ENCODE measurements at places on chromosomes 3 and 15.
A peak's percentile ranks its signal among the peaks of the same experiment; 100 is the strongest.

GRCh38 chr3:36381311-36381956, 1.1 kb downstream of the STAC start:
- no peak for ATAC-seq

- peak; percentile 97 for ATAC-seq
Measured at GRCh38 chr3:165837058-165837525, at the start of gene BCHE. Gene BCHE, minus strand, starts transcription at chr3:165837423. Its CDS starts 6,390 bp downstream, at chr3:165831033.

GRCh38 chr3:183896610-183897009, 11.9 kb upstream of the PARL start:
- no peak for ATAC-seq

DNA sequence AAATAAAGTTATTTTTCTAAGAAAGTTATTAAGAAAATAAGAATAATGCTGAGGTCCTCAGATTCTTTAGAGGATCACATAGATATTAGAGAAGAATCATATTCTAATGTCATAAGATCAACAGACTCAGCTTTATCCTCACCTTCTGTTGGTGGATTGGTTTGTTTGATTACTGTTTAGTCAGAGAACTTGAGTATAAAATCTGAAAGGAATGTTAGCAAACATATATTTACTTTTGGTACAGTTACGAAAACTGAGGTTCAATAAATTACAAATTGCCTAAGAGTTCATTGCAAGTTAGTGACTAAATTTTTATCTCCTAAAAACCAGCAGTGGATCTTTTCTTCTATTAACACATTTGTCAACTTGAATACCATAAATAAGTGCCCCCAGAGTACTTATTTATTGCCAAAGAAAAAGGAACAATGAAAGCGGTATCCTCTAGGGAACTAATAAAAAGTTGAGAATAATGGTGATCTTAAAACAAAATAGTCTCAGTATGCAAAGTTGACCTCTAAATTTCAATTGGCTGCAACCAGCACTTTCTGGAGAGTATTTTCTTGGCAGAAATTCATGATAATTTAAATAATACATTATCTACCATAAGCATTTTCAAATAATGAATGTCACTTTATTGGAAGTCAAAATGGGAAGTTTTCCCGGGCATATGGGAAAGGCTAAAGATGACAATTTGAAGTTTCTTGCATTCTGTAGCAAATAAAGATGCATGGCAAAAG, 296.8 kb downstream of the OTOL1 start:
- ATAC-seq = no peak

- ATAC-seq = no peak
Measured at GRCh38 chr3:174363256-174363655, 495.9 kb upstream of the NAALADL2 start.

GRCh38 chr15:31236184-31237042, 90.2 kb upstream of the KLF13 start:
- ATAC-seq = peak; percentile 94

- no peak for ATAC-seq
Measured at GRCh38 chr15:34725556-34725955, 29.2 kb downstream of the GJD2 start.

GRCh38 chr3:13235897-13236296, 162.7 kb upstream of the IQSEC1 start:
- ATAC-seq = peak; percentile 25

GRCh38 chr3:68997887-68998286, 15.6 kb downstream of the EOGT start:
- no peak for ATAC-seq

DNA sequence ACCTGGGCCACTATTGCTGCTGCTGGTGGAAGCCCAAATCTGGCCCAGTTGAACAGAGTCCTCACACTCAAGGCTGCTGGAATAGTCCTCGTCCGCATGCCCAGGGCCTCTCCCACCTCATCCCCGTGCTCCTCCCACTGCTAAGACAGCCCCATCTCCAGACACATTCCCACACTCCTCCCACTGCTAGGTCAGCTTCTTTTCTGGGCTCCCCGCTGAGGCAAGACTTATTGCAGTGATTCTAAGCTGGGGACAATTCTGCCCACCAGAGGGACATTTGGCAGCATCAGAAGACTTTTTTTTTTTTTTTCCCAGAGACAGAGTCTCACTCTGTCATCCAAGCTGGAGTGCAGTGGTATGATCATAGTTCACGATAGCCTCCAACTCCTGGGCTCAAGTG, 35.1 kb downstream of the POC1A start:
- no peak for ATAC-seq

GRCh38 chr15:74200412-74200815, 2.2 kb downstream of the STRA6 start:
- ATAC-seq = no peak

DNA sequence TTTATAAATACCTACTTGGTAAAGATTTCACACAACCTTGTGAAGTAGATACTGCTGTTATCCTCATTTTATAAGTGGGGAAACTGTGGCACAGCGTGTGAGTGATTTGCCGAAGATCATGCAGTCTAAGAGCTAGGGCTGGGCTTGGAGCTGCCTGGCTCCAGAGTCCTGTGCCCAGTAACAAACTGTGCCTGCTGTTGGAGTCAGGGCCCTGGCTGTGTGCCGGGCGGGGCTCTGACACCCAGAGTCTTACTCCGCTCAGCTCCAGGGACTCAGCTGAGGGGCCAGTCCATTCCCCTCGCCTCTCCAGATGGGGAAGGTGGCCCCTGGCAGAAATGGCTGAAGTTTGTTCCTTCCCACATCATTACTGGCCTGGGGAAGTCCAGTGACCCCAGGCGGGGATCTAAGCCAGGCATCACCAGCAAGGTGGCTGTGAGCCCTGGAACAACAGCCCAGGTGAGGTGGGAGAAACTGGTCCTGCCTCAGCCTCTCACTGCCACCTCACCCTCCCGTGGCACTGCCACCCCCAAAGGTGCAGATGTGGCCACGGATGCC, 17.3 kb upstream of the PLXNA1 start:
- ATAC-seq = no peak

DNA sequence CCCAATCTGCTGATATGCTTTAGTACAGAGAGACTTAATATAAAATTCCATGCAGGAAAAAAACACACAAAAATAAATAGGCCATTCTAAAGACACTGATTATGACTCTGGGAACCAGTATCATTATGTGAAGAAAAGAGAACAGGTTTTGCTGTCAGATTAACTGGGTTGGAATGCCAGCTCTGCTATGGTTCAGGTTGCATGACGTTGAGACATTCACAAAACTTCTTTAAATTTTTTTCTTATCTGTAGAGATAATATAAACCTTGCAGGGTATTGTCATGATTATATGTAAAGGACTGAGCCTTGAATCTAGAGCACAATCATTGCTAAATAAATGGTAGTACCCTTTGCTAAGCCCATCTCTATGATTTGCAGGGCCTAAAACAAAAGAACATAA, 86.0 kb downstream of the CPNE4 start:
- no peak for ATAC-seq

GRCh38 chr3:54299169-54299935, 177.0 kb downstream of the CACNA2D3 start:
- ATAC-seq = peak; percentile 74

GRCh38 chr3:155031186-155031585, 48.9 kb upstream of the MME start:
- no peak for ATAC-seq

- ATAC-seq = no peak
Measured at GRCh38 chr3:141346007-141346406, 22.3 kb upstream of the ZBTB38 start.

Measured in motor neuron (in vitro differentiated cells).